ENCODE measurements at places on chromosomes 1 and 21. TPM values are rescaled to one million over a fixed set of nuclear protein-coding genes. Genes with fewer than 3 reads are reported as not detected.

GRCh38 chr1:204268101-204268500 lies 54.3 kb upstream of the GOLT1A start:
- DNase-seq: no peak

- DNase-seq: no peak
These were observed 85.9 kb downstream of the DPYD start for GRCh38 chr1:97834899-97835298.

The NUP210L gene
- 0.03 TPM for total RNA-seq

- no peak for DNase-seq
These were observed 653.4 kb downstream of the KIF26B start for GRCh38 chr1:245807954-245808719.

DNA sequence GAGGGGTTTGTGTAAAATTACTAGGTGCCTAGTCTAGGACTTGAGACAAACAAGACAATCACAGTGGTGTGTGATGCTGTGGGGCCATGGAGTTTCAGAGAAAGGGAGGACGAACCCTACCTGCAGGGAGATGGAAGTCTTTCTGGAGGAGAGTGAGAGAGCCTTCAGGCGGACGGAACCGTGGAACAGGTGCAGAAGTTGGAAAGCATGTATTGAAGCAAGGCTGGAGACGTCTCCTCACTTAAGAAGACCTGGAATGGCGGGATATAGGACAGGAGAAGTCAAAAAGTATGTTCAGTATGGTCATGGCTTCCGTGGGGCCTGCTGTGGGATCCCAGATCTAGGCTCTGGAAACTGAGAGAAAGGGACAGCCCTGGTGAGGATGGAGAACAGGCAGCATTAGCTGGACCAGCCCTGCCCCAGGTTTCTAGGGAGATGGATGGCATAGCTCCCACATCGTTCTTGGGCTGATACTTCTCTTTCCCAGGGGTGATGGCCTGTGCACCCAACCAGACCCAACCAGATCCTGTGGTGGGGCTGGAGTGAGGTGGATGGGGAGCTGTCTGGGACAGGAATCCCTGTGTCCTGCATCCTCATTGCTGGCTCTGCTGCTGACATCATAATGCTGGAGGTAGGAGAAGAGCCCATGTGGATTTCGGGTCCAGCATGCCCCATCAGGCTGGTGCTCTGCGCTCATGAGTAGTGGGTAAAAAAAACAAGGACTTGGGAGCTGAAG lies 15.0 kb upstream of the LRP8 start:
- DNase-seq: peak; percentile 16

The UBL4B gene
- not detected for total RNA-seq

The BACH1 gene
- 64.4 TPM for total RNA-seq

The UTS2 gene
- not detected for total RNA-seq

DNA sequence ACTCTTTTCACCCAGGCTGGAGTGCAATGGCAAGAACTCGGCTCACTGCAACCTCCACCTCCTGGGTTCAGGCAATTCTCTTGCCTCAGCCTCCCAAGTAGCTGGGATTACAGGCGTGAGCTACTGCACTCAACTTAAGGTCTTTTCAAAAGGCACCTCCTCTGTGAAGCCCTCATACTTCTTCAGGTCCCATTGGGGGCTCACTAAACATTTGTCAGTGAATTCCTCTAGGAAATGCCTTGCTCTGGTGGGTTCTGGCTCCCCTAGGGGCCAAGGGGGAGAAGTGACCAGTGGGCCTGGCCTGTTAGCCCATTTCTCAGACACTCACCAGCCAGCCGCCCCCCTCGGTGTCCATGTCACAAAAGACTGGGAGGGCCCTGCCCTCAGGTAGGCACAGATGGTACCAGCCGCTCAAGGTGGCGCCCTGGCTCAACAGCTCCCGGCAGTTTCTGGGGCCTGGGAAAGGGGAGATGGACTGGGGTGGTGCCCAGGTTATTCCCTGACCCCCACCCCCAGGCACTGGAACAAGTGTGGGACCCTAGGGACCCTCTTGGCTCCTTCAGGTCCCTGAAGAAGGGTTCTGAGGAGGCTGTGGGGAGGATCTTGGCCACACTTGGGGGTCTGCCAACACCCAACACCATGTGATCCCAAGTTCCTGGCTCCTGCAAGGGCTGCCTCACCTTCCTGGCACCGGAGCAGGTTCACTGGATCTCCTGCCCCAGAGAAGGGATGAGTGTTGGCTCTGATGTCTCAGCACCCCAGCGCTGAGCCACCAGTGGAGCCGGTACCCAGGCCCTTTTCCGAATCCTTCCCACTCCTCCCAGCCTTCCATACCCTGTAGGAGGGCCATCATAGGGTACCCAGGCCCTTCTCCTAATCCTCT lies 1.6 kb downstream of the FCN3 start:
- no peak for DNase-seq

The PTGFRN gene
- total RNA-seq: 0.45 TPM

The LAMTOR5 gene
- total RNA-seq: 108 TPM

DNA sequence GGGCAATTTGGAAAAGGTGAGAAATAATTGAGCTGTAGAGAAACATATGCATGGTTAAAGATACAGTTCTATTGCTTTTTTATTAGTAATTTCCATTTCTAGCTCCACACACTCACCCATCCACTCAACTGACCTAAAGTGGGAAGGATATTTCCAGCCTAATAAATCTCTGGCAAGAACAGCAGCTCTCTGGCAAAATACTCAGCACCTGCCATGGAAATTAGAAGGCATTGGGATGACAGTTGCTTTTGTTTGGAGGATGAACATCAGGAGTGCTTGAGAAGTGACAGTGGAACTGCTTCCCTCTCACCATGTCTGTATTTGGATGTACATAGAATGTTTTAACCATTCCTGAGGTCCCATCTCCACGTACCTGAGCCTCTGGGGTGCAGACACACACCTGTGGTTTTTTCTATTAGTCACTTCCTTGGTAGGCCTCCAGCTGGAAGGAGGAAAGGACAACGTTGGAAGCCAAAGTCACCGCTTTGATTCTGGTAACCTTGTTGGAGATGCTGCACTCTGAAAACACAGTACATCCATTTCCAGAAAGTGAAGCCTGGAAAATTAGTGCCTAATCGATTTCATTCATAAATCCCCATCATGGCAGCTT lies 62.3 kb upstream of the RUNX1 start:
- DNase-seq: no peak

DNA sequence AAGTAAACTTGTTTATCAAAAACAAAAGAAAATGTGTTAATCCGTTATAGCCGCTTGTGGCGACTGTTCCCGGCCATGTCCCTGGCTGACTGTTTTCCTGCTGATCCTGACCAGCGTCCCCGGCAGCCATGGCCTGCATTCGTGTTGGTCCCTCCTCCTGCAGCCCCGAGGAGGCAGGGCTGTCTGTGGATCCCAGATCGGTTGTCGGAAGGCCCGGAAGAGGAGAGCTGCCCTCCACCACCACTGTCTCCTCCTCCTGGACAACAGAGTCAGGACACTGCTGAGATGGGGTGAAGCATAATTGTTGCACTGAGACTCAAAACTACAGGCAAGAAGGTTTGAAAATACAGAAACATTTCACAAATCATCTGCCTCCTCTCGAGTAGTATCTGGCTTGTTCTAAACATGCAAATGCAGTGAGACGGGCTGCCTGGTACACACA lies 3.6 kb upstream of the MXRA8 start:
- DNase-seq: no peak

Data from CD4-positive, alpha-beta T cell (primary cell).